ENCODE measurements at places on chromosomes 1 and 21.

- no peak for DNase-seq
Measured at GRCh38 chr1:162709870-162710269, 77.6 kb downstream of the DDR2 start.

GRCh38 chr1:210412240-210412639 is 83.5 kb downstream of the HHAT start:
- no peak for DNase-seq

DNA sequence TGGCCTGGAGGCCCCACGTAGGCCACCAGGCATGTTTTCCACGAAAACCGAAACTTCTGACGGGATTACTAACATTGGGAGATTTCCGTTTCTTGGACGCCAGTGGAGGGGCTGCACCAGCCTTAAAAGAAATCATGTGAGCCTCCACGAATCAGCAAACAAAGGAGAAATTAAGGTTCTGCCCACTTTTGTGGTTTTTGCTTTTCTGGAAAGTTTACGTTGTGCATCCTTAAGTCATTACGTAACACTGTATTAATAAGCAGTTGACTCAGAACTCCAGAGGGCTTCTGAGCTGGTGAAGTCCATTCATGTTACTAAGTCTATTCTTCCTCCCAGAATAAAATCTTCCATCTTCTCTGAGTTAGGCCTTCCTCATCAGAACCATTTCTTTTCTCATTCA is 168.5 kb downstream of the PSMG1 start:
- DNase-seq = no peak

DNA sequence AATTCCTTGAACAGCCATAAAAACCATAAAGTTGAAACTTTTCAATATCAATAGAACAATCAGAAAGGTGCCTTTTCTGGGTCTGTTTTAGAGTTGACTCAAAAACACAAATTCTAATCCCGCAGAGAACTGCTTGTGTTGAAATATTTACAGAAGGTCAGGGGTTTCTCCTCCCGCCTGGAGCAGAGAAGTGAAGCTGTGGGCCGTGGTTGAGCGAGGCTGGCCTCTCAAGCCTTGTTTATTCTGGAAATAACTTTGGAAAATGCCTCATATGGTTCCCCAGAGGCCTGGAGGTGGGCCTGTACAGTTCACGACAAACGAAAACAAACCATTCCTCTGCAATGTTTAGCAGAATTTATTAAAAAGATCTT is 90.8 kb upstream of the ERRFI1 start:
- DNase-seq = no peak

DNA sequence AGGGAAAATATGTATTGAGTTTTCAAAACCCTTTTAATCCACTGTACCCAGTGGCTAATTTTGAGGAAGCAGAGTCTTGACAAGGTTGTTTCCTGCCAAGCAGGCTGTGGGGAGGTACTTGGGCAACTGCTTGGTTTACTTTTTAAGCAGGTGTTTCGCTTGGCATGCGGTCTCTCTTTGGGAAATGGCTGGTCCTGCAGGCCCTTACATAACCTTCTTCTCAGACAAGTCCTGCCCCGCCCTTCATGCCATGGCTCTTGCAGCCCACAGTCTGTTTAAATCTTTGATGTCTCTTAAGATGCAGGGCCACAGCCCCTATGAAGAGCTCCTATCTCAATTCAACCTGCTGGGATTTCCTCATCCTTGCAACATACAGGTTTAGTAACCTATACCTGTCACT is 36.0 kb upstream of the ABCD3 start:
- DNase-seq = no peak

DNA sequence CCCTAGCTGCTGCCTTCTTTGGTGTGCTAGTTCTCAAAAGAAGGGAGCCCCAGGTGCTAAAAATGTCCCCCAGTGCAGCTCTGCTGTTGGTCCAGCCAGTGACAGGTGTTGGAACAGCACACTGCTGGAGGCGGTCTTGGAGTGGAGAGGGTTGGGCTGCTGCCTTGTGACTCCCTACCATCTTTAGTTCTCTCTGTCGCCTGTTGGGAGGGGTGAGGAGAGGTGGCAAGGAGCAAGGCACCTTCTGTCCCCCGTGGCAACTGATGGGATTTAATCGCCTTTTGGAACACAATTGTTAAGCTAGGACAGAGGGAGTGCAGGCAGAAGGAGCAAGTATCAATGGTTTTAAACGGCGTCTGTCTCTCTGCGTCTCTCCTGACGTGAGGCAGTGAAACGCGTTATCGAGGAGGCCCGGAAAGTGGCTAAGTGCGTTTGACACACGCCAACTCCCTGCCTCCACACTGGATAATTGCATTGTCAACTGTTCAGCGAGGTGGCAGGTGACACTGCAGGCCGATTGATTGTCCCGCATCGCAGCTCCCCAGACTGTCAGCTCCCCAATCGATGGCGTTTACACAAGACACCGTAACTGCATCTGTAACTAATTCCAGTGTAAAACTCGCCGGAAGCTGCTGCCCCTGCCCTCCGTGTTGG is 34.0 kb downstream of the TMEM53 start:
- no peak for DNase-seq

DNA sequence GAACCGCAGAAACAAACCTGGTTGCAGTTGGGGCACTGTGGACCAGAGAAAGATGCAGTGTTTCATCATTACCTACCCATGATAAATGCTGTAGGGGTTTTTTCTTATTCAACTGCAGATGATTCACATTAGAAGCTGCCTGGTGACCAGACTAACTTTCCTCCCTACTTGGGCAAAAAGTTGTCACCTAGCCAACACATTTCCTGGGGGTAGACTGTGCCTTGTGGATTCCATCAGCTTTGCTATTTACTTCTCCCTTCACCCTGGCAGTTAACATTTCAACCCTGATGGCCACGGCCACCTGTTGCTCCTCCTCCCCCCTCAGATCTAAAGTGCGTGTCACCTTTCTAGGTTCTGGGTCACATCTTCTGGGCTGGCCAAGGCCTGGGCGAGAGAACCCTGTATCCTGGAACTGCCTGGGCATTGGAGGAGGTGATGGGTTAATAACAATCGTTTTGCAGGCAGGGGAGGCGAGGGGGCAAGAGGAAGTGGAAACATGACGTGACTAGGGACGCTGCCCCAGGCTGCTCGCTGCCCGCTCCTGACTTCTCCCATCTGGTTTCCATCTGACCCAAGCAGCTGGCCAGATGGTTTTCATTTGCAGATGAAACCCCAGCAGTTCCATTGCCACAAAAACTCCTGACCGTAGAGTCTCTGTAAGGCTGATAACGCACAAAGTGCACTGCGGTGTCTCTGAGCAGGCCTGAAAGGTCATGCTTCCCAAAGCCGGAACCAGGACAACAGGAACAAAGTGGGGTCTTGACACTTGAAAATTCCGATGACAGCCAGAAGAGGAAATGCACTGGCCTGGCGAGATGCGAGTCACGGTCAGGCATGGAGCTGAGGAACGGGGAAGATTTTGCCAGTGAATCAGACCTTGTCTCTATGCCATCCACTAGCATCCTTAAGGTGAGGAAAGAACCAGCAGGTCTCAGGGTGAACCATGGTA is 36.6 kb downstream of the CAPZB start:
- DNase-seq = no peak

DNA sequence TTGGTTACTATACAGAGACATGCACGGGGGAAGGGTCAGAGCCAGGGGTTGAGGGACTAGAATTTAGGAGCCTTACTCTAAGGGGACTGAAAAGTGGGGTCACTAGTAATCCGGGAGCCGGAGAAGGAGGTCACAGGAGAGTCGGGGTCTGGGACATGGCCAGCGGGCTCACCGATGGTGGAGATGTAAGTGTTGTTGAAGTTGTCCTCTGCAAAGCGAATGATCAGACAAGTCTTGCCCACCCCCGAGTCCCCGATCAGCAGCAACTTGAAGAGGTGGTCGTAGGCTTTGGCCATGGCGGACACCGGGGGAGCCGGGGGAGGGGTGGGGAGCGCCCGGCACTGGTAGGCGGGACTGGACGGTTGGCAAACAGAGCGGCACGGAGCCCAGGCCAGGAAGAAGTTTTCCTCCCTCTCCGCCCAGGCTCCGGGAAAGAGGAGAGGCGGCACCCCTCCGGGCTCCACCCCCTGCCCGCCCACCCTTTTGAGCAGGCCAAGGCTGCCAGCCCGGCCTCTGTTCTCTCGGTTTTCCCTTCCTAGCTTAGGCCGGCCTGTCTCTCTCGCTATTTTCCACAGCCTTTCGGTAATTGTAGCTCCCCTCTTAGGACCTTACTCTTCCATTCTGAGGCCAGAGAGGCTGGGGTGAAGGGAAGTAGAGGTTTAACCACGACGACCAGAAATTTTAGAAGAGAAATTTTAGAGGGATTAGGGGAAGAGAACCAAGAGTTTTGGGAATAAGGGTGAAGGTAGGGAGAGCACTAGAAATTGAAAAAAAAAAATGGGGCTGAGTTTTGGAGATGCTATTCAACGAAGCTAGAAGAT is at the start of gene RAB13:
Gene RAB13 (minus strand): TSS at position 399 of the 821 bp plus-strand sequence. CDS start 103 bp downstream, at position 296.
- DNase-seq = peak; percentile 65

DNA sequence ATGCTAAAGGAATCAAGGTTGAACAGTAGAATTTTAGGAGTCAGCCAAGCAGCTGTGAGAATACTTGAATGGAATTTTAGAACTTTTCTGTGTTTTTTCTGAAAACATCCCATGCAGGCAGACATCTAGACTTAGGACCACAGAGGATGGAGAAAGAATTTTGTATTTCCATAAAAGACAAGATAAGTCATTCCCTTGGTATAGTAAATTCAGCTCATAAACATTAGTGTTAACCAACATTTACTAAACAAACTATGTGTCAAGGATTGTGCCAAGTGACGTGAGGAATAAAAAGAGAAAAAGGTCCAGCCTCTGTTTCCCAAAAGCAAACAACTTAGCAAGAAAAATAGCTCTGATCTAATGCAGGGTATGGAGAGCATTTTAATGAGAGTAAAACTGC is 210.2 kb upstream of the NR5A2 start:
- no peak for DNase-seq

DNA sequence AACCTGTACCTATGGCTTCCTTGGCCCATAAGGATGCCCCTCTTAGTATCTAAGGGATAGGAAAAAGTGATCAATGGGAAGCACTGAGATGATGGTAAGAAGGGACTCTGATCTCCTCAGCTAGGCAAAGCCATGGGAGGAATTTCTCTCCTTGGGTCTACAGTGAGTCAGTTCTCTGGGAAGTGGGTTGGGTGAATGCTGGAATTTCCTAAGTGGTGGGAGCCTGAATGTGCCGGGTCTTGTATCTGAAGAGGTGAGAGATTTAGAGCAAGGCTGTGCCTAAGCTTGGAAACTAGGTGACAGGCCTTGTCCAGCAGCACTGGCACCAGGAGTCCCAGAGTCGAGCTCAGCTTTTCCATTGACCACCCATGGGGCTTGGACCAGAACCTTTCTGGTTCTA is 96.3 kb upstream of the SLC2A1 start:
- no peak for DNase-seq

DNA sequence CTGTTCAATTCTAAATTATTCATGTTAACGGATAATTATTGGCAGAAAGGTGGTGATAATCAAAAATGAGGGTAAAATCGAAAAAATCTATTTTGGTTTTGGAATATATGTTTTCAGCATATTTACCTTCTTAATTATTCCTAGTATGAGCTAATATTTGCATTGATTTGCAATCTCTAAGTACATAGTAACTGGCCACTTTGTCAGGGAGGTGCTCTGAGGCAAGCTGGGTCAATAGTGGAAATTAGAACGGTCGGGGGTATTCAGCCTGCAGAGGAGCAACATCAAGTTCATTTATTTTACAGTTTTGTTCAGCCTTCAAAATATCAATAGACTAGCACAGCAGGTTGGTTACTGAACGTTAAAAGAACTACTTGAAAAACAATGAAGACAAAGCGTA is 1.8 kb downstream of the OTUD7B start:
- no peak for DNase-seq

GRCh38 chr1:161082996-161083747 is 6.2 kb downstream of the NECTIN4 start:
- no peak for DNase-seq

DNA sequence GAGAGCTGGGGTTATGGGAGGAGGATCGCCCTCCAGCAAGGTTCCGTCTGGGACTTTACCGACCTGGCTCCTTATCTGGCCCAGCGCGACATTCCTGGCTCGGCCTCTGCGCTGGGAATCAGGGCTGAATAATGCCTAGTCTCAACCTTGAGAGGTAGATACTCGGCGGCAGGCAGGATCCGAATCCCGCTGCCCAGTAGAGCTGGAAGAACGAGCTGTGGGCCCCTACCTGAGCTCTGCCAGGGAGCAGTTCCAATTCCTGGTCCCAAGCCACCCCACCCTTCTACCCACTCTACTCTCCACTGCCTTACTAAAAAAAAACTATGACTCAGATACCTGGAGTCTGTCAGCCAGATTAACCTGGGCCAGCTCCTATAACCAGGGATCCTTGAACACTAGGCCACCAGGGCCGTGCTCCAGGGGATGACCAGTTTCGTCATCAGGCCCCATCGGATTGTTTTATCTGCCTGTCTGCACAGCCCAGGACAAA is 53.6 kb downstream of the RHBG start:
- DNase-seq = no peak

DNA sequence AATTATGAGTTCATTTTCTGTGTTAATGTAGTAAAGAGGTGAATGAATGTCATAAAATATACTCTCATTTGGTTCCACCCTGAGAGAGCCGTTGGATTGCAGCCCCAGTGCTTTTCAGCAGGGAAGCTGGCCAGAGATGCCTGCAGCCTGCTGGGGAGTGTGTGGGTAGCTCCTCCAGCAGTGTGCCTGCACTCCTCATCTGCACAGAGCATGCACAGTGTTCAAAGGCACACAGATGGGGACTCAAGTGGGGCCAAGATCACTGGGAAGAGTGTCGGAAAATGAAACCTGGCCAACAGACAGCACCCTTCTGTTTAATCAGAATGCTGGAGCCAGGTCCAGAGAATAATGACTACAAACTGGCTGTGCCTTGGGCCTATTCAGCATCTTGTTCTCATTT is 206.8 kb downstream of the ST6GALNAC3 start:
- no peak for DNase-seq

- DNase-seq = no peak
Measured at GRCh38 chr21:46374761-46375389, 50.9 kb downstream of the PCNT start.

DNA sequence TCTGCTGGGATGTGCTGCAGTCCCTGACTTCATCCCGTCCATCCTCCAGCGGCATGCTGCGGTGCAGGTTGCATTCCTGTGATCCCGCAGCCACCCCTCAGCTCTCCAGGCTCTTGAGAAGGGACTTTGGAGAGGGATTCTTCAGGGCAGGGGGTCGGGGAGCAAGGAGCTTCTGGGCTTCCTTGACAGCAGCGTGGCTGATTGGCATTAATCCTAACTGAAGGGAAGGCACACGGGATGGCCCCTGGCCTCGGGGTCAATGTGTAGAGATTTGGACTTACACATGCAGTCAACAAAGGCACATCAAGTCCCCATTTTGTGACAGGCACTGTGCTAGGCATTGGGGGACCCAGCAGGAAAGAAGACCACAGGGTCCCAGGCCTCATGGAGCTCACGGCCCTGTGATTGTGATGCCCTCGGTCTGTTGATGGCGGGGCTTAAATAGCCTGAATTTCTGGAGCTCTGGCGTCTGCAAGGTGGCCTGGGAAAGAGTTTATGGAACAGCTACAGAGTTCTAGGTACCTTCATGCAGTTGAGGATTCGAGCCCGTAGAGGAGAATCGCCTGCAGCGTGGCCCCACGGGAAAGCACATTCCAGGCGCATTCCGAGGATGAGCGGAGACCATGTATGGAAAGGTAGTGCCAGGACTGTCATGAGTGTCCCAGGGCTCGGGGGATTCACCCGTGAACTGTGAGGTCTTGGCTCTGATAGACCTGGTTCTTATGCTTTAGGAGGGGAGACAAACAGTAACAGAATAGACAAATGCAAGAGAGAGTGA is 20.1 kb downstream of the PSEN2 start:
- no peak for DNase-seq

- DNase-seq = no peak
Measured at GRCh38 chr21:38346286-38346685, 89.5 kb downstream of the KCNJ15 start.

GRCh38 chr1:181352695-181353094 is 130.6 kb upstream of the CACNA1E start:
- DNase-seq = no peak

GRCh38 chr1:31949862-31950261 is 11.7 kb upstream of the PTP4A2 start:
- DNase-seq = no peak

Data from CMK (cell line).